Cerebellar cortex (tissue), 1 donor: ENCODE measurements at places on chromosomes 1 and 21.

- no peak for DNase-seq
These were observed 22.2 kb upstream of the PTPN14 start for GRCh38 chr1:214573386-214574318.

DNA sequence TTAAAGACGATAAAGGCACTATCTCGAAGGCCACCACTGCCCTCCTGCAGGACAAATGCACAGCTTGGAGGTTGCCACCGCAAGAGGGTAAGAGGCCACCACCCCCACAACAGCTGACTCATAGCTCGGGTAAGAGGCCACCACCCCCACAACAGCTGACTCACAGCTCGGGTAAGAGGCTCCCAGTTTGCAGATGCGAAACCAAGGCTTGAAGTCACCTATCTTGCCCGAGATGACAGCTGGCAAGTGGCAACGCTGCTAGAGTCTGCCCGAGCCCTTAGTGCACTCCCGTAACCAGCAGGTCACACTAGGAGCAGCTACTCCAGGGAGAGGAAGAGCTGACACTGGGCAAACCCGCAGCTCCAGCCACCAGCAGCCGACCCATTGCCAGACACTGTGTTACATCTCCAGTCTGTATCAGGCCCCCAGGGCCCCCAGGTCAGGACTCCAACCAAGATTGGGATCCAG is 17.1 kb upstream of the SPSB1 start:
- no peak for DNase-seq

DNA sequence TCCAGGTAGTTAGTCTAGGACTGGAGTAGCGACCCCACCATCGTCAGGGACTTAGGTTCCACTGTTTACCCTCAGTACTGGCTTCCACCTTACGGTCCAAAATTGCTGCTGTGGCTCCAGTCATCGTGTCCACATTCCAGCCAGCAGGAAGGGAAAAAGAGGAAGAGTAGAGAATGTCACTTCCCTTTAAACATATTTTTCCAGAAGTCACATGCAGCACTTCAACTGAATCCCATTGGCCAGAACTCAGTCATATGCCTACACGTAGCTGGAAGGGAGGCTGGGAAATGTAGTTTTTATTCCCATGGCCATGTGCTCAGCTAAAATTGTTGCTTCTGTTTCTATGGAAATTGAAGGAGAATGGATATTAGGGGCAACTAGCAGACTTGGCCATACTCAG is 84.1 kb upstream of the SELENON start:
- DNase-seq, result no peak

- DNase-seq, result peak; percentile 72
These were observed 378.8 kb upstream of the PRMT6 start for GRCh38 chr1:106677721-106678120.

- peak; percentile 78 for DNase-seq
These were observed 48.2 kb downstream of the SYT2 start for GRCh38 chr1:202662081-202662480.

DNA sequence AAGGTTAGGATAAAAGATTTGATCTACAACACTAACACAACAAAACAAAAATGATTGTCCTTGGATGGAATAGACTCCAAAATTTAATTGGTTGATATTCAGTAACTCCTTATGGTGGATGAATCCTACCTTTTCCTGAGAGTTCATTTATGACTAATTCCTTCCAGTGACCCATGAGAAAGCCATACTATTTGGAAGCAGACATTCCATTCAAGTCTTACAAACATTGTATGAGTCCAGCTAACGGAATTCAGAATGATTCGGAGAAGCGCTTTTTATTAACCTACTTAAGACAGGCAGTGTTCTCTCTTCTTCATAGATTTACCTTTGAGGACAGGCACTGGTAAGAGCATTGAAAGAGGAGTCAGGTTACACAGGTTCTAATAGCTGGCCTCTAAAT is 155.6 kb upstream of the ZNF648 start:
- DNase-seq, result no peak

GRCh38 chr1:232476538-232476950 is 153.4 kb downstream of the SIPA1L2 start:
- no peak for DNase-seq

DNA sequence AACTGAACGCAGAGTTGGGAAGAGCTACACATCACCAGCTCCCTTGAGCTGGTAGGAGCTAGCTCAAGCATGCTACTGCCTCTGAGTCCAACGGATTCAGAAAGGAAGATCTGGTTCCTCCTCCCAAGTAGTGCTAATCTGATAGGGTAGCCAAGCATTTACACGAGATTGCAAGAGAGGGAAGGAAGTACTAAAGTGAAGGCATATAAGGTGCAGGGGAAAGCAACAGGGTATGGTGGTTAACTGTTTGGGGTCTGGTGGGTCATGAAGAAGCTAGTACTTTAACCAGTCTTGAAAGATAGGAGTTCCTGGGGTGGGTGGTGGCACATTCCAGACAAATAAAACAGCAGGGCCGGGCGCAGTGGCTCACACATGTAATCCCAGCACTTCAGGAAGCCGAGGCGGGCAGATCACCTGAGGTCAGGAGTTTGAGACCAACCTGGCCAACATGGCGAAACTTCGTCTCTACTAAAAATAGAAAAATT is 20.2 kb upstream of the ZNF436 start:
- no peak for DNase-seq

DNA sequence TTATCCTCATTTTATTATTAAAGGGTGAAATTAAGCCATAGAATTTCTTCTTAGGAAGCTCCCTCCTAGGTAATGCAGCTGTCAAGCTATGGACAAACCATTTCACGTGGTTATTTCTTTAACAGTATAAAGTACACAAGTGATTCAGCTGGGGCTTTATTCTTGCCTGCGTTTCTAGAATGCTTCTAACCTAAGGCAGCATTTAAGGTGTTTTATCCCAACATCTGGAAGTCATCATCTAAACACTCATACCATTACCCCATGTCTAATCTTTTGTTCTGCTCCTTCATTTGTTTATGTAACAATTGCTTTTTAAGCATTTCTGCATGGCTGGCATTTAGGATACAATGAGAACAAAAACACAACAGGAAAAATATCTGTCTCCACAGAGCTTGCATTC is 829.2 kb upstream of the ADAMTS5 start:
- DNase-seq, result no peak

- no peak for DNase-seq
These were observed 64.6 kb upstream of the AK4 start for GRCh38 chr1:65083263-65083896.

DNA sequence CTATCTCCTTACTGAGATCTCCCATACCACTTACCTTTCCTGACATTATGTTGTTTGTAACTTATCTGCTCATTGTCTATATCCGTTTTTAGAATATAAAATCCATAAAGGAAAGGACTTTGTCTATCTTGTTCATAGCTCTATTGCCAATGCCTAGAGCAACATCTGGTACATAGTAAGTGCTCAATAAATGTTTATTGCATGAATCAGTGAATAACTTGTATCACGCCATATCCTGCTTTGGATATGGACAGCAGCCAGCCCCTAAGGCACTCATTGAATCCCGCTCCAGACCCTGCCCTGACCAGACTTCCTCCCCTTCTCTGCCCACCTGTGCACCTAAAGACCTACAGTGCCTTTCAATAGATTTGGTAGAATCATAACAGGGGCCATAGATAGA is 298.1 kb upstream of the PLXNA2 start:
- no peak for DNase-seq

DNA sequence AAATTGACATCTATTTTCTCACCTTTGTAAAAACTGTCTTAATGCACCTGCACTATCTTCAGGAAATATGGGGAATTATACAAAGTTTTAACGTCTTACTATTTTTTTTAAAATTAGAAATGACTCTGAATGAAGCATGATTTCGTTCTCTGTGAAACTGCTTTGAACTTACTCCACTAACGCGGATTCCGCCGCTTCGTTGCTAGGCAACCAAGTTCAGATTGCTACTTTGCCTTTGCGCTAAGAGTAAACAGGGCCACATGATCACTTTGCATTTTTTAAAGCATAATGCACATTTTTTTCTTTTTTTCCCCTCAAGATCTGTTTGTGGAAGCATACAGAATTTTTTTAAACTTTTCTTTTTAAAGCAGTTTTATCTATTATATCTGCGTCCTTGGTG is 690.5 kb downstream of the BRINP3 start:
- no peak for DNase-seq

- DNase-seq, result no peak
These were observed 166.1 kb upstream of the ZC3H12A start for GRCh38 chr1:37308031-37308960.

GRCh38 chr21:38664841-38665240 is 140.9 kb upstream of the ETS2 start:
- no peak for DNase-seq
